ENCODE measurements at places on chromosomes 5 and 9. TPM values are rescaled to one million over a fixed set of nuclear protein-coding genes. Genes with fewer than 3 reads are reported as not detected.

TXNDC8 gene
- not detected for total RNA-seq

IQGAP2 gene
- 0.83 TPM for total RNA-seq

MEGF10 gene
- total RNA-seq, result 2.2 TPM

CDKN2B gene
- 50.0 TPM for total RNA-seq

IZUMO3 gene
- not detected for total RNA-seq

PCDH1 gene
- total RNA-seq, result 41.8 TPM

FAM151B gene
- total RNA-seq, result 0.73 TPM

NDST1 gene
- 128 TPM for total RNA-seq

PCDHGA12 gene
- total RNA-seq, result 2.0 TPM

EQTN gene
- total RNA-seq, result not detected

BASP1 gene
- 27.0 TPM for total RNA-seq

OR1N2 gene
- not detected for total RNA-seq

All from mammary epithelial cell (primary cell).